ENCODE measurements at places on chromosomes 2 and 18. TPM values are rescaled to one million over a fixed set of nuclear protein-coding genes. Genes with fewer than 3 reads are reported as not detected.

GRCh38 chr2:240388471-240389301, 46.8 kb upstream of the GPC1 start:
- no peak for DNase-seq

- DNase-seq, result no peak
Measured at GRCh38 chr2:65914244-65914786, 481.9 kb upstream of the SPRED2 start.

GRCh38 chr18:23998820-23999219, 15.7 kb upstream of the TTC39C start:
- peak; percentile 65 for DNase-seq

GRCh38 chr2:156046900-156047299, 285.6 kb downstream of the NR4A2 start:
- no peak for DNase-seq

GRCh38 chr2:112010751-112011150, 44.3 kb upstream of the TMEM87B start:
- no peak for DNase-seq

- no peak for DNase-seq
Measured at GRCh38 chr2:58006952-58007284, 39.7 kb upstream of the VRK2 start.

- DNase-seq, result no peak
Measured at GRCh38 chr18:72726201-72726600, 141.6 kb downstream of the NETO1 start.

GRCh38 chr18:6363216-6363615, 51.5 kb downstream of the L3MBTL4 start:
- no peak for DNase-seq

DNA sequence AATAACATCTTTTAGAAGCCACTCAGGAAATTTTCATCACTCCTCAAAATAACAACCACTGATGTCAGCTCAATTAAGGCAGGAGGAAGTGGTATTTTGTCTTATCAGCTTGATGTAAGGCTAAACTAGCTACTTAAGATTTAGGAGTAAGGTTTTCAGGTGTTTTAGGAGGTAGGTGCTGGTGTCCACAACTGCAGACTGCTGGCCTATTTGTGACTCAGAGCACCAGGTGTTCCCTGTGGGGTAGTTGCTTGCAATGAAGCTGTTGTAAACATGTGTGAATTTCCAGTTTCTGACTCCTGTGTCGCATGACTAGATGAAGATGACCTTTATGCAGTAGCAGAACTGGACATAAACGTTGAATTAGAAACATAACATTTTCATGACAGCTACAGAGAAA, 164.2 kb downstream of the THSD7B start:
- no peak for DNase-seq

DNA sequence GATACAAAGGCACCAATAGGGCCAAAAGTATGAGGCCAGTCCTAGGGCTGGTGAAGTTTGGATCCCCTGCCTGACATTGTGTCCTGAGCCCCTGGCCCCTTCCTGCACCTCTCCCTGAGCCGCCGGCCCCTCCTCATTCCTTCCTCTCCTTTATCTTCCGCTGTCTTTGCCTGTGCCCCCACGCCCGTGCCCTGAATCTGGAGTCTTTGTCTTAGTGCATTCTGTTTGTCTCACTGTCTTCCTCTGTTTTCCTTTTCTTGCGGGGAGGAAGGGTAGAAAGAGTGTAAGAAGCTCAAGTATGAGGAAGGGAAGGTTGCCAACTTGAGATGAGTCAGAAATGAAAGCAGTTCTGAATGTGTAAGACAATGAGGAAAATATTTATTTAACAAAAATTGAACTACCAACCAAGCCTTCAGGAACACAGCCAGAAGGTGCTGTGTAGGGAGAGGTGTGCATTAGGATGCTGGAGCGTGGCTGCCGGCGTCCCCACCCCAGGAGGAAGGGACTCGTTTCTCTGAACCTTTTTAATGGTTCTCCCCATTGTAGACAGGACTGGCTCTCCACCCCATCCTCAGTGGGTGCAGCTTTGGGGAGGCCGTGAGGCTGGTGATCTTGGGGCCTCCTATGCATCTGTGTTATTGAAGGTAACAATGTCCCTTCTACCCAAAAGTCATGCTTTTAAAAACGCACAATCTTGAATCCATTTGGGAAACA, 133.1 kb downstream of the NEDD4L start:
- DNase-seq, result no peak

DNA sequence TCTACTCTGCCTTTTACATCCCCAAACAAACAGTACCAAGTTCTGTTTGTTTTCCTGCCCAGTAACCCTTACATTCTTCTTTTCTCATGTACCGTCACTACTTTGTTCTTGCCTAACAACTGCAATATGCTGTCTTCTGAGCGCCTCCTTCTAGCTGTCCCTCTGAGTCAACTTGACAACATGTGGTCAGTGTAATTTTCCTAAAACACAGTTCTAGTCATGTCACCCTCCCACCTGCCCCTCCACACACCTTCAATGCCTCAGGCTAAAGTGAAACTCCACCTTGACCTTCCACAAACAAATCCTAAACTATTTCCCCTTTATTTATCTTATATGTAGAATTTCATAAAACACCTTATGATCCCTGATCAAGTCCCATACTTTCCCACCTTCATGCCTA, 124.6 kb upstream of the CD302 start:
- no peak for DNase-seq

DNA sequence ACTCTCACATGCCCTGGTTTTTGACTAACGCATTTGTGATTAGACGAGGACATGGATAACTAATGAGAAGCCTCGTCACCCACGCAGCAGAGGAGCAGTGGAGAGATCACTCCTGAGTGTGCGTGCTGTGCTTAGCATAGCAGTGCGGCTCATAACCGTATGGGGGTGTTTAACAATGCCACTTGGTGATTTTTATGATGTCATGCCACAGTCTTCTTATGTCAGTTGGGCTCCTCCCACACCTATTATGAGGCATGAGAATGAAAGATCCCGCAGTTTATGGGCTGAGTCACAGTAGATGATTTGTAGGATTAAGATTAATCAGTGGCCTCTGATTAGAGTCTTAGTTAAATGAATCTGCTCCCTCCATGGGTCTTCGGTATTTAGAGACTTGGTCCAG, 2.5 kb upstream of the SMIM21 start:
- DNase-seq, result no peak

DNA sequence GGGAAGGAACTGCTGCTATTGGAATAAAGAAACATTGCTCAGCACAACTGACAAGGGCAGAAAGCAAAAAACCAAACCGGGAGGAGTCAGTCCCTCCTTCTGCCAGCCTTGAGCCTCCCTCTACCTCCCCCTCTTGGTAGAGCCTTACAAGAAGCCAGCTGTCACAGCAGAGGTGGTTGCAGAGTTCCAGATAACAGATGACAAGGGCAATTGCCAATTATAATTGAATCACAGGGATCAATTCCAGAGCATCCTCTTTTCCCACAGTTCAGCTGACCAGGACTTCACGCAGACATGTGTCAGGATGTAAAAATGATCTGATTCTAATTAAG, 548.2 kb upstream of the LRRTM1 start:
- no peak for DNase-seq

- DNase-seq, result no peak
Measured at GRCh38 chr2:64711252-64711800, 57.6 kb upstream of the SERTAD2 start.

DNA sequence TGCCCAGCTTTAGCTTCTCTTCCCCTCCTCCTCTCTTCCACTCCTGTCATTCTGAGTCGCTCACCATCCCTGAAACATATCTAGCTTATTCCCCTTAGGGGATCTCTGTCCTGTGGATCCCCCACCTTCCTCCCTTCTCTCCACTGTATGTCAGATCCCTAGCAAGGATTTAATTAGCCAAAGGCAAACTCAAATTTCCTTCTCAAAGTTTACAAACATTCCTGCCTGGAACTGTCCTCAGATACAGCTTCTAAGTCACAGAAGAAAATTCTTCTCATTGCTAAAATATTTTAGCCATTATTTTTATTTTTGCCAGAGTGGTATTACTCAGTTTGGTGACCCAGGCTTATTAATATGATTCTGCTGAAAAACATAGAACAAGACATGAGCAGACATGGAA, 315.3 kb downstream of the CYP26B1 start:
- no peak for DNase-seq

DNA sequence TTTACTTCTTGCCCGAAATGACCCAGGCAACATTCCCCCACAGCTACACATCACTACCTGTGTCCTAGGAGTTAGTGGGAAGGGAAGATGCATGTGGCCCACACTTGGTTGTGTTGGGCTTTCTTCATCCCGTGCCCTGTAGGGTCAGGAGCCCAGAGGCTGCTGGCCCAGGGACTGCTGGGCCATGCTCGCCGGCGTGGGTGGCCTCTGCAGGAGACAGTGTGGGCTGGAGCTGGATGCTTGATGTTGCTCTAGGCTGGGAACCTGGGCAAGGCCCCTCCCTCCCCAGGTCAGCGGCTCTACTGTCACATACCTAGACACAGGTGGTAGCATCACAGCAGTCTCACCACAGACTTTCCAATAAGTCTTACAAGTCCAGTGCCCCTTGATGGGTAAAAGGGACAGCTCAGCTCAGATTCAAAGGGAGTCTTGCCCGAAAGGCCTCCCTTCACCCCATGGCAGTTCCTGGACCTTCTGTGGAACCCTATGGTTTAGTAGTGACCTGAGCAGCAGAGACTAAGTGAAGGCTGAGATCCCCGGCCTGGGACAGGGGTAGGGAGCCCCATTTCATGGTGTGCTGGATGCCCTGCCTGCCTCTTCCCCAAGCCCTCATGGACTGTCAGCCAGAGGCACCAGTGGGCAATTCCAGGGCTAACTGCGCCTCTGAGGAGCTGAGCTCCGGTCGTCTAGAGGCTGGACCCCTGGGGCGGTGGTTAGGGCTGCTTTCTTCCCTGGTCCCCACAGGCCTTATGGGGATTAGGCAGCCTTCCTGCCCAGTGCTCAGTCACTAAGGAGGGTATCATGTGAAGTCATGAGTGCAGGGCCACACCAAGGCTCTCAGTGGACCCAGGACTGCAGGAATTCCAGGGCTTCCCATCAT, 45.4 kb upstream of the FAHD2A start:
- DNase-seq, result peak; percentile 19

DNA sequence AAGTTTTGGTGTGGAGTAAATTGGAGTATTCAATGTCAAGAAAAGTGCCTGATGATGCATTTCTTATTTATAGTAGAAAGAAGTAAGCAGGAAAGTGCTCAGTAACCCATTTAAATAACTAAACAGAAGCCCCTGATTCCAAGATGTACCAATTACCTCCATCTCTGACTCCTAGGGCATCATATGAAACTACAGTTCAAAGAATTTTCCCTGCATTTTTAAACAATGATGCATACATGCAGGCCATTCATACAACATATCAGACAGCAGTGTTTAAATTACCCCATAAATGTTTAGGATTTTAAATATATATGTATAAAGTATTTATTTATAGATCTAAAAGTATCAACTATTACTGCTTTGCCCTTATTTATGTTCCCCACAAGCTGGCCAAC, 36.2 kb downstream of the FTCDNL1 start:
- no peak for DNase-seq

DNA sequence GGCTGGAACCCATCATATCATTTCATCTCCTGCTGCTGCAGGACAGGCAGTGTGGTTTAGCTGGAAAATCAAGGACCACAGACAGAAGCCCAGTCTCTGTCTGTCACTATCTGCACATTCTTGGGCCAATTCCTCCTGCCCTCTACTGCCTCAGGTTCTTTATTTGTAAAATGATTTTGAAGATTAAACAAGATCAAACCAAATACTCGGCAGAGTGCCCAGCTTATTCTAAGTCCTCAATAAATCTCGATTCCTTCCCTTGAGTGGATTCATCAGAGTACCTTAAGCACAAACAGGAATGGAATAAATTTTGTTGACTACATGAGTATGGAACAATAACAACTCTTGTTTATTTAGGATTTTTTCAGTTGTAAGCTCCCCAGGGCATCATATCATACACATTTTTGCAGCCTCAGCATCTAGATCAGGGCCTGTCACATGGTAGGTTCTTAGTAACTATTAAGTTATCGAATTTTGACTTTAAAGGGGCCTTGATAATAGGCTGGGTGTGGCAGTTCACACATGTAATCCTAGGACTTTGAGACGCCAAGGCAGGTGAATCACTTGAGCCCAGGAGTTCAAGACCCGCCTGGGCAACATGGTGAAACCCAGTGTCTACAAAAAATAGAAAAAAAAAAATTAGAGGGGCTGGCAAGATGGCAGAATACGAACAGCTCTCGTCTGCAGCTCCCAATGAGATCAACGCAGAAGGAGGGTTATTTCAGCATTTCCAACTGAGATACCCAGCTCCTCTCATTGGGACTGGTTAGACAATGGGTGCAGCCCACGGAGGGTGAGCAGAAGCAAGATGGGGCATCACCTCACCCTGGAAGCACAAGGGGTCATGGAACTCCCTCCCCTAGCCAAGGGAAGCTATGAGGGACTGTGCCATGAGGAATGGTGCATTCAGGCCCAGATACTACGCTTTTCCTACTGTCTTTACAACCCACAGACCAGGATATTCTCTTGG, 11.1 kb downstream of the RHOB start:
- DNase-seq, result no peak

GRCh38 chr2:205471776-205472175, 210.5 kb upstream of the NRP2 start:
- no peak for DNase-seq

DNA sequence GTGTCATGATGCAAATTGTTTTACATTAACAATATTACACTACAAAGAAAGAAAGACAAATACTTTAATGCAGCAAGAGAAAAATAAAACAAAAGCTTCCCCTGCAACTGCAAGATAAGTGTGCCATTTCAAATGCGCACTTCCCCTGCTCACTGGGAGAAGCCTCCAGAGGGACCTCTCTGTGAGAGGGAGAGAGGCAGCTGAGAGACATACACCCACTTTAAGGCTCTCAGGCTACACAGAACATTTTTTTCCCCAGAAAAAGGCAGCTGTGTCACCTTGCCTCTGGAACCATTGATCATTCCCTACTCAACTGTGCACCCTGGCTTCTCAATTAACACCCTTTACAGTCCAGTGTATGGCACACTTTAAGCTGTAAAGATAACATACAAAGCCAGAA, 75.2 kb downstream of the DPP4 start:
- no peak for DNase-seq

DNA sequence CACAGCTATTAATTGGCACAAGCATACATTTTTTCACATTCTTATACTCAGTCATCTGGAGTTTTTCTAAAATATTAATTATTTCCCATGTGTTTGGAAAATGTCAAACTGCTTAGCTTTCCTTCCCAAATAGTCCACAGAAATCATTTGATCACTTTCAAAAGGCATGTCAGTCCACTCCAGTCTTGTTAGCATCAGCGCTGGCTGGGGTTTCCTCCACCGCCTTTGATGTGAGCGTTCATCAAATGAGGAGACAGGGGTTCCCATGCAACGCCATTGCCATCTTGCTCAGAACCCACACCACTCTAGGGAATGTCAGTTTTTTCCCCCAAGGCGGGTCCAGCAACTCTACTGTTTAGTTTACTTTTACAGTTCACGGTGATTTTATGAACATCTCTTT, 13.1 kb upstream of the RAX start:
- no peak for DNase-seq

GRCh38 chr2:69741575-69742321, at the start of gene ANXA4:
Gene ANXA4, plus strand, starts transcription at chr2:69742134. Its CDS starts 39,432 bp downstream, at chr2:69781566.
- peak; percentile 90 for DNase-seq

- DNase-seq, result no peak
Measured at GRCh38 chr2:190822043-190822442, 58.6 kb upstream of the GLS start.

Gene FBXO41
- 0.55 TPM for total RNA-seq

Gene ERLEC1
- total RNA-seq, result 225 TPM

Gene MALL
- total RNA-seq, result 28.4 TPM

Gene REV1
- total RNA-seq, result 122 TPM

Gene NAGK
- total RNA-seq, result 112 TPM

Gene RIT2
- not detected for total RNA-seq

Gene UGT1A4
- 0.73 TPM for total RNA-seq

Data from stomach (tissue), 19 donors.